Kidney epithelial cell (primary cell): ENCODE measurements at places on chromosomes 6 and 20.

GRCh38 chr6:147434516-147434915, 74.0 kb upstream of the SAMD5 start:
- DNase-seq, result no peak

DNA sequence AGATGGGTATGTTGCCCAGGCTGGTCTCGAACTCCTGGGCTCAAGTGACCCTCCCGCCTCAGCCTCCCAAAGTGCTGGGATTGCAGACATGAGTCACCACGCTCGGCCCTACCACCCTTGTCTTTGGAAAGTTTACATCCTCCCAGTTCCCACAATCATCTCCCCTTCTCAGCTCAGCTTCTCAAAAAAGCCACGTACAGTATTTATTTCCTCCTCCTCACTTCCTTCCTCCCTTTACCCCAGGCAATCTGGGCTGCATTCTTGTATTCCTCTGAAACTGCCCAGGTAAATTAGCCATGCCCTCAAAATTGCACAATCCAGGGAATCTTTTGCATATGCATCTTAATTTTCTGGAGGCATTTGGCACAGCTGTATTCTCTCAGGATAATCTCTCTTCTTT, 7.4 kb upstream of the SLC23A2 start:
- DNase-seq, result no peak

GRCh38 chr6:156691018-156691417, 86.2 kb upstream of the ARID1B start:
- DNase-seq, result no peak

GRCh38 chr6:85585741-85586140, 7.9 kb downstream of the SNX14 start:
- DNase-seq, result no peak

- peak; percentile 67 for DNase-seq
Measured at GRCh38 chr20:10555865-10556308, 117.9 kb downstream of the JAG1 start.

- DNase-seq, result no peak
Measured at GRCh38 chr20:50470264-50470858, 39.8 kb upstream of the PTPN1 start.

DNA sequence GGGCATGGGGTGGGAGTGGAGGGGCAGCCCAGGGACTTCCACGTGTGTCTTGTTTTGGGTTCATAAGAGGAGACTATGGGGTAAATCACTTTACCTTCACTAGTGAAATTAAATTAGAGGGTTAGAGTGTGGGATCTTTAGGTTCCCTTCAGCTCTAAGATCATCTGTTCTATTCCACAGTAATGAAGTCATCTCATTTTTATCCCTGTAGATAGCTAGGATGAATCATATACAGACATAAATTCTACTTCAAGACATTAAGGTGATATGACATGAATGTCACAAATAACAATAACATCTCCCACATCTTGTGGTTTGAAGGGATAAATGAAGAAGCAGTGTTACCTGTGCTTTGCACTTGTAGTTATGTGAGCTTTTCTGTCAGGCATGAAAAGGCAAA, 83.8 kb downstream of the ELOVL4 start:
- DNase-seq, result no peak

GRCh38 chr20:60964911-60965310, 287.1 kb upstream of the CDH4 start:
- DNase-seq, result no peak

GRCh38 chr20:11195899-11196558, 522.2 kb upstream of the JAG1 start:
- DNase-seq, result peak; percentile 61

DNA sequence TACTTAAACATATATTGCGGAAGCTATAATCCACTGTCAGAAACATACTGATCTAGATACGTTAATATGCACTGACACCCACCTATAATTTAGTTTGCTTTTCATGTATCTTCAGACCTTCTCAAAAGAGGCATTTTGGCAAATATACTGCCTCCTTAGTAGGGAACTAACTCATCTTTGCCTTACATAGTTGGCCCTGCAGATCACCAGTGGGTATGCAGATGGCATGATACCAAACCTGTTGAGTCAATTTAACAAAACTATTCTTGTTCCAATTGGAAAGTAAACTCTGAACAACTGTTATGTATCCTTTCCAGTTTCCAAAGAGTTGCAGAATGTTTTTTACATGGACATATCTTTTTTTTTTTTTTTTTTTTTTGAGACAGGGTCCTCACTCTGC, 35.6 kb upstream of the TBC1D20 start:
- no peak for DNase-seq
